Breast epithelium (tissue), 4 donors: ENCODE measurements at places on chromosomes 7 and 10. TPM values are rescaled to one million over a fixed set of nuclear protein-coding genes. Genes with fewer than 3 reads are reported as not detected.

DNA sequence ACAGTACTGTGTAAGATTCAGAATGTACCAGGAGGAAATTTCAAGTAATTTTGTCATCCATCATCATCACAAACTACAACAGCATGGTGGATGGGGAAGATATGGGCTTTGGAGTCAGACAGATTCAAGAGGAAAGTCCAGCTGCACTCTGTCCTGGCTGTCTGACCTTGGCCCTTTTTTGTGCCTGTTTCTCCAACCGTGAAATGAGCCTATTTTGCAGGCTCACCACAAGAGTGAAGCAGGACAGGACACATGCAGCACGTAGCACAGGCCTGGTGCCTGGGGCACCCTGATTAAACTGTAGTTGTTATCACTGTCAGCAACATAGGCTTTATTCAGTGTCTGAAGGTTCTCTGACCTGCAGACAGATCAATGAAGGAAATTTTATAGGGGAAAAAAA is 37.6 kb downstream of the RHOBTB1 start:
- no peaks in the 10 kb centered on the region for H3K4me1 ChIP-seq
- no peak overlapping the region for H3K27ac ChIP-seq
- H3K4me3 ChIP-seq, result no peak overlapping the region
- no peak for DNase-seq
- no peaks in the 10 kb centered on the region for H3K36me3 ChIP-seq

GRCh38 chr10:119197921-119198320 is 9.4 kb upstream of the GRK5 start:
- no peaks in the 10 kb centered on the region for H3K27me3 ChIP-seq
- no peaks in the 10 kb centered on the region for H3K4me1 ChIP-seq
- no peak overlapping the region for H3K4me3 ChIP-seq
- H3K36me3 ChIP-seq, result no peaks in the 10 kb centered on the region

DNA sequence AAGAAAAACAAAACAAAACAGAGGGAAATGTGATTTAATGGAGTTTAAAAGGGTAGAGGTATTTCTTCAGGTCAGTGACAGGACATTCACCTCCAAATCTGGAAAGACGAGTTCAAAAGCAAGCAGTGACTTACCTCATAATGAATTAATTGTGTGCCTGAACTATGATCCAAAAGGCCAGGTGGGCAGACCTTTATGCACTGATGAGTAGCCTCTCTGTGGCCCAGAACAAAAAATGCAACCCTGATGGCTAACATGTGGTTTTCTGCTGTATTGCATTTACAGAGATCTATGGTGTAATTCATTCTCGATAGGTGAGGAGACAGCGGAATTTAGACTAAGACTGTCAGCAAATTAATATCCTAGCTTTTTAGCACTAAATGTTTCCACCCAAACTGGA is 142.0 kb downstream of the HDAC9 start:
- no peak overlapping the region for H3K27ac ChIP-seq
- no peaks in the 10 kb centered on the region for H3K27me3 ChIP-seq
- no peak for DNase-seq

DNA sequence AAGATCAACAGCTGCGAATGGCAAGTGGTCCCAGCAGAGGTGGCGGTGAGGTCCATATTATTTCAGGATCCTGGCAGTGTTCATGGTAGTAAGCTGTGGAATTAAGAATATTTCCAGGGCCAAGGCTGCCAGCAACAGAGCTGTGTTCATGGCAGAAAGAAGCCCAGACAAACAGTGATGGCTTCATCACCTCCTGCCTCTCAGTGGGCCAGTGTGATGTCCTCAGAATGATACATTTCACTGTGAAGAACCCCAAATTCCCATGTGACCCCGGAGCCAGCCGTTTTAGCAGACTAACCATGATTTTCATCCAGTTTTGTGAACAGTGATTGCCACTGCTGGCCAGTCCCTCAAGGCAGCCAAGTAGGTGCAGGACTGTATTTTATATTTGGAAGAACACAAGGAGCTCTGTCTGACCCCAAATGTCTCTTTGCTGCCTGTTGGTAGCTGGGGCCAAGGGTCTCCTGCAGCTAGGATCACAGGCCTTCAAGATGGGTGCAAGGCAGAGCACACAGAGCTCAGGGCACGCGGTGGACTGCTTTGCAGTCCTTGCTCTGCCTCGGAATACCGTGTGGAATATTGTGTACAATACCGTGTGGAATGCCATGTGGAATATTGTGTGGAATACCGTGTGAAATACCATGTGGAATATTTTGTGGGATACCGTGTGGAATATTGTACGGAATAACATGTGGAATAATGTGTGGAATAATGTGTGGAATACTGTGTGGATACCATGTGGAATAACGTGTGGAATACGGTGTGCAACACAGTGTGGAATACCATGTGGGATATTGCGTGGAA is 132.3 kb upstream of the CHST15 start:
- H3K27me3 ChIP-seq, result no peaks in the 10 kb centered on the region
- no peaks in the 10 kb centered on the region for H3K4me1 ChIP-seq
- no peak overlapping the region for H3K4me3 ChIP-seq
- no peak overlapping the region for H3K27ac ChIP-seq

DNA sequence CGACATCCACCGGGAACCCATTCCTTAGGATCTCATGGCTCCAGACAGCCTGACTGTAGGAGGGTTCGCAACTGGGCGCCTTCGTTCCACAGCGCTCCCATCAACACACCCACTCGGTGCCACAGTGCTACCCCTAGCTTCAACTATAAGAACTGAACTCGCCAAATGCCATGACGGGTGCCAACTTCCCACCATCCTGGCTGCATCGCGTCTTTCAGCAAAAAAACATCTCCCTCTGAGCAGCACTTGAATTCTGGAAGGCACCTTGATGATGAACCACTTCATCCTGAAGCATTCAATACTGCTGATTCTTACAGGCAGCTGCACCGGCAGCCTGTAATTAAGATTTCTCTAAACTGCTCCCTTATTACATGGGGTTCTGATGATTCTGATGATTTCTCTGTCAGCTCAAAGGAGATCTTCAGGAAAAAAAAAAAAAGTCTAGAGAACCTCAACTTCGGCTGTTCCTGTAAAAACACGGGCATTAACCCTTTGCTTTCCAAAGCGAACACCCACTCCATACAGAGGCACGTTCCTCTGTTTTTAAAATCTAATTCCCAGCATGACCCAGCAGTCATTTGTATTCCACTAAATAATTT is 1.3 kb downstream of the CYTH3 start:
- no peaks in the 10 kb centered on the region for H3K27me3 ChIP-seq
- no peaks in the 10 kb centered on the region for H3K36me3 ChIP-seq
- peak; percentile 54 for DNase-seq
- peak overlapping the region; percentile 84 for H3K27ac ChIP-seq
- H3K4me1 ChIP-seq, result no peaks in the 10 kb centered on the region

- H3K4me3 ChIP-seq, result no peak overlapping the region
- no peaks in the 10 kb centered on the region for H3K27me3 ChIP-seq
- H3K4me1 ChIP-seq, result no peaks in the 10 kb centered on the region
- no peaks in the 10 kb centered on the region for H3K36me3 ChIP-seq
Measured at GRCh38 chr7:9200626-9201025, 767.2 kb downstream of the NXPH1 start.

DNA sequence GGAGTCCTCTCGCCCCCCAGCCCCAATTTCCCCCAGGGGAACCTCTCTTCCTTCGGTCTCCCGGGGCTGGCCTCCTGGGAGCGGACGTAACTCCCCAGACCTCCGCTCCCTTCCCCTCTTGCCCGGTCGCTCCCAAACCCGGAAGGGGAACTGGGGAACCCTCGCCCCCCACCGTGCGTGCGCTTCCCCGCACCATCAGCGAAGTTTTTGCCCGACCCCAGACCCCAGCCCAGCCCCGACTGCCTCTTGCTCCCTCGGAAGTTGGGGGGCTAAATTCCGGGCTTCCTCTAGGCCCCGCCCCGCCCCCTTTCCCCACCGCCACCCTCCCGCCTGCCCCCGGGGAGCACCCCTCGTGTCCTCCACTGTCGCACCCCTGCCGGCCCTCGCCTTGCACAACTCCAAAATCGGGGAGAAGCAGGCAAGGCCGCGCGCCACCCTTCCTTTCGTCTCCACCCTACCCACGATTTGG is 436 bp downstream of the GNB2 start:
- H3K27me3 ChIP-seq, result no peaks in the 10 kb centered on the region
- H3K27ac ChIP-seq, result peak overlapping the region; percentile 95
- DNase-seq, result no peak
- H3K36me3 ChIP-seq, result no peaks in the 10 kb centered on the region

DNA sequence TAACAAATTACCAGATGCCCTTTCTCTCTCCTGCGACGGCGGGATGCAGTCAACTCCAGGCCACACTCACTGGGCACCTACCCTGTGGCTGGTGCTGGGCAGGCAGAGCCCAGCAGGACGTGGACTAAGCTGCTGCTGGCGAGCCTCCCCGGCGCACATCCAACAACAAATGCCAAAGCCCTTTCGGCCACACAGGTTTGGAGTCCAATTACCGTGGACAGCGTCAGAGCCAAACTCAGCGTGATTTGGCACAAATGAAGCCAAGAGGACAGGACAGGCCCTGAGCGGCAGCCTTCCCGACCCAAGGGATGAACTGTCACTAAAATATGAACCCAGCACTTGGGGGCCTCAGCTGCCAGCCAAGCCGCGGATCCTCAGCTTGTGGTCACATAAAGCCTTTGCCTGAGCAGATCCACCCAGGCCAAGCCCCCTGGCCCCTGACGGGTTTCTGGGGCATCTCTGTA is 28.4 kb downstream of the DAGLB start:
- DNase-seq, result peak; percentile 60
- H3K27ac ChIP-seq, result peak overlapping the region; percentile 71
- H3K4me1 ChIP-seq, result no peaks in the 10 kb centered on the region
- peaks cover 6% of the 10 kb centered on the region for H3K36me3 ChIP-seq
- H3K27me3 ChIP-seq, result no peaks in the 10 kb centered on the region
- H3K4me3 ChIP-seq, result no peak overlapping the region

DNA sequence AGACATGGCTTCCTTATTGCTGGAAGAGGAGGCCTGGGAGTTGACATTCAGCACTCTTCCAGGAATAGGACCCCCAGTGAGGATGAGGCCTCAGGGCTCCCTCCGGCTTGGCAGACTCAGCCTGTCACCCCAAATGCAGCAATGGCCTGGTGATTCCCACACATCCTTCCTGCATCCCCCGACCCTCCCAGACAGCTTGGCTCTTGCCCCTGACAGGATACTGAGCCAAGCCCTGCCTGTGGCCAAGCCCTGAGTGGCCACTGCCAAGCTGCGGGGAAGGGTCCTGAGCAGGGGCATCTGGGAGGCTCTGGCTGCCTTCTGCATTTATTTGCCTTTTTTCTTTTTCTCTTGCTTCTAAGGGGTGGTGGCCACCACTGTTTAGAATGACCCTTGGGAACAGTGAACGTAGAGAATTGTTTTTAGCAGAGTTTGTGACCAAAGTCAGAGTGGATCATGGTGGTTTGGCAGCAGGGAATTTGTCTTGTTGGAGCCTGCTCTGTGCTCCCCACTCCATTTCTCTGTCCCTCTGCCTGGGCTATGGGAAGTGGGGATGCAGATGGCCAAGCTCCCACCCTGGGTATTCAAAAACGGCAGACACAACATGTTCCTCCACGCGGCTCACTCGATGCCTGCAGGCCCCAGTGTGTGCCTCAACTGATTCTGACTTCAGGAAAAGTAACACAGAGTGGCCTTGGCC is 4.3 kb downstream of the PGAM2 start:
- no peak for DNase-seq
- H3K27me3 ChIP-seq, result no peaks in the 10 kb centered on the region
- H3K4me1 ChIP-seq, result no peaks in the 10 kb centered on the region

DNA sequence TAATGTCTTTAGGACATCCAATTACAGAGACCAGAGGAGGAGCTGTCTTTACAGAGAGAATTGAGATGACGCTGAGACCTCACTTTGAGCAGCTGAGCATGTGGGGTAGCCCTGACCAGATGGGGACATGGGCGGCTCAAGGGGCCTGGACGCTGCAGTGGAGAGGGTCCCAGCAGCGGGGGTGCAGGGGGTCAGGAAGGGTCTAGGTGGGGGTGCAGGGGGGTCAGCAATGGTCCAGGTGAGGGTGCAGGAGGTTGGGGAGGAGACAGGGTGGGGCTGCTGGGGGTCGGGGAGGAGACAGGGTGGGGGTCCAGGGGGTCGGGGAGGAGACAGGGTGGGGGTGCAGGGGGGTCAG is 43.2 kb upstream of the CFAP46 start:
- H3K4me1 ChIP-seq, result no peaks in the 10 kb centered on the region
- DNase-seq, result no peak
- no peaks in the 10 kb centered on the region for H3K36me3 ChIP-seq
- H3K27ac ChIP-seq, result no peak overlapping the region
- peaks cover 47% of the 10 kb centered on the region for H3K27me3 ChIP-seq

DNA sequence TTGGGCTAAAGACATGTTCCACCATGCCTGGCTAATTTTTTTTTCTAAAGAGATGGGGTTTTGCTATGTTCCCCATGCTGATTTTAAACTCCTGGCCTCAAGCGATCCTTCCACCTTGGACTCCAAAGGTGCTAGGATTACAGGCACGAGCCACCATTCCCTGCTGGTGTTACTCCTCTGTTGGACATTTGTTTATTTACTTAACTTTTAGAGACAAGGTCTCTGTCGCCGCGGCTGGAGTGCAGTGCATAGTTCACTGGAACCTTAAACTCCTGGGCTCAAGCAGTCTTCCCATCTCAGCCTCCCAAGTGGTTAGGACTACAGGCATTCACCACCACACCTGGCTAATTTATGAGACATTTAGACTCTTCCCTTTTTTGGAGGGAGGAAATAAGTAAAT is 38.9 kb downstream of the CCAR1 start:
- no peak overlapping the region for H3K27ac ChIP-seq
- H3K27me3 ChIP-seq, result no peaks in the 10 kb centered on the region
- H3K36me3 ChIP-seq, result peaks cover 22% of the 10 kb centered on the region
- no peak for DNase-seq

Gene SPDYE5
- total RNA-seq, result not detected

Gene SH2B2
- 4.0 TPM for total RNA-seq

Gene ETV1
- total RNA-seq, result 3.2 TPM

Gene FAM25A
- not detected for total RNA-seq

Gene SPDYE1
- not detected for total RNA-seq
